ENCODE measurements at places on chromosomes 4 and X.
A peak's percentile ranks its signal among the peaks of the same experiment; 100 is the strongest.

DNA sequence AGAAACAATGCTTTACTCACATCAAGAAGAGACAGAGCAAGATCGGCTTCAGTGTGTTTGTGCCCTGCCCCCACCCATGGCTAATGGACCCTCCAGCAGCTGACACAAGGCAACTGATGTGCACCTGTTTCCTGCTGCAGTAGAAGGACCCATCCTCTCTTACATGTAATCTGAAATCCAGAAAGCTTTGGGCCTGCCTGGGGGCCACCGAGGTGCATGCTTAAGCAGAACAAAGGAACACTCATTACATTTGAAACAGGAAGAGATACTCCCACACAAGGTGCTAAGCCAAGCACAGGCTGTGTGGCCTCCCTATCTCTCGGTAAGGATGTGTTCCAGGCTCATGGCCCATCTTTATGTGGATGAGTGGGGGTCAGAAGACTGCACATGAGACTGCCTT lies 338.0 kb downstream of the SPOCK3 start:
- no peak for DNase-seq

DNA sequence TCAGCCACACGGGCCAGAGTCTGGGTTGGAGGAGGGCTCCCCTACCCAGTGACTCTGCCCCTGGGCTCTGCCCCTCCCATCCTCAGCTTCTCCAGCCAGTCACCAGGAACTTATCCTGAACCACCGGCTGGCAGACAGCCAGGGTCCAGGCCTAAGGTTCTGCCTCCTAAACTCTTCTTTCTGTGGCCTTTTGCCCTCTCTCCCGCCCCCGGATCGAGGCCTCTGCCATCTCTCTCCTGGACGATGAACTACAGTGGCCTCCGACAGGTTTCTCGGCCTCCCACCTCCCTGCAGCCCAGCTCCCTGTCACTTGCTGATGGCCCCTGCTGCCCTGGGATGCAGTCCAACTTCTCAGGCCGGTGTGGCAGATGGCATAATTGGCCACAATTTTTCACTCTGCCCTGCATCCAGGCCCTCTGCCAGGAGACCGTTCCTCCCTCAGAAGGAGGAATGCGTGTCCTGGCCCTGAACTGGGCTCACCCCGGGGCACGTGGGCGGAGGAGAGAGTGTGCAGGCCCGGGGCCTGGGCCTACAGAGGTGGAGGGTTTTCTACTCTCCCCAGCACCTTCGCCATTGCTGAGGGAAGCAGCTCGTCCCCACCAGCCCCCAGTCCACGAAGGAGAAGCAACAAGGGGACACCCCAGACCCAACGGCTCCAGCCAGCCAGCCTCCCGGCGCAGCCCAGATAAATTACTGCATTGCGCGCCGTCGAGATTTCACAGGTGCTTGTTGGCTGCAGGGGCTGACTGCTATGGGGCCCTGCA lies 81.9 kb upstream of the LRPAP1 start:
- peak; percentile 44 for DNase-seq

DNA sequence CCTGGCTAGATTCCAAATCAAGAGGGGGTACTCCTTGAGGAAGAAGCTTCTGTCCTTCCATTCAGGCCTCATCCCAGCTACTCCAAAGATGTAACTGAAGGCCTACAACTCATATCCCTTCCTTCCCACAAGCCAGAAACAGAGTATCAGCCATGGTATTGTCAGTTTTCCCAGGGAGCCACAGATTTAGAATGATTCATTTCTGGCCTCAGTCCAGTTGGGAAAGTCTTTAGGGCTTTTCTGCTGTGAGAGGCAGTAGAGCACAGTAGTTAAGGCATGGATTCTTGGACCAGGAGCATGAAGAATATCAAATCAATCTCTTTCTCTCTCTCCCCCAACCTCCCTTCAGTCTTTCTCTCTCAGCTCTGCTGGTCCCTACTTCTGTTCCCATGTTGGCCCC lies 505.0 kb downstream of the BCOR start:
- DNase-seq = no peak

GRCh38 chrX:42097486-42097885 lies 174.1 kb upstream of the CASK start:
- DNase-seq = no peak
